CD4-positive, alpha-beta T cell treated with Interferon alpha-2 for 1 hour (primary cell): ENCODE measurements at places on chromosomes 12 and 14.
A peak's percentile ranks its signal among the peaks of the same experiment; 100 is the strongest.

DNA sequence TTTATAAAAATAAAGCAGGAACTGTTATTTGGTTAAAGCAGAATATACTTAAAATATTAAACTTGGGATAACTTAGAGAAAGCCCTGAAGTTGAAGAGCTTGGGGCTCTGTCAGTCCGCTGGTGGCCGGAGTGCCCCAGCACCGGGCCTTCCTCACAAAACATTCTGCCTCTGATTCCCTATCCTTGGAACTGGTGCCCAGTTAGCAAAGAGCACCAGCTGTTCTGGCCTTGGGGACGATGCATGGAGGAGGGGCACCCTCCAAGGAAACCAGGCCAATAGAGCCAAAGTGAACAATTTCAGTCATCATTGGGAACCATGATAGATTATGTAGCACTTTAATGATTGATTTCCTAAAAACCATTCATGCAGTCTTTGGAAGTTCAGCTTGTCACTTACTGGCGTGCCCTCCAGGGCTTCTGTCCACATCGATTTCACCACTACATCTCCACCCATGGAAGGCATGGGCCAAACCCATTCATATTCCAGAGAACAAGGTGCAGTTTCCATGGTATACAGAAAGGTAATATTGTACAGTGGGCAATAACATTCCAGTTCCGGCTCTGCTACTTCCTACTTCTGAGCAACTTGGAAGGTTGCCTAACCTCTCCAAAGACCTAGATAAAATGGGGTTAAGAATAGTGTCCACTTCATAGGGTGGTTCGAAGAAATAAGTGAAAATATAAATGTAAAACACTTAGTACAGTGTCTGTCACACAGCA lies 145.9 kb downstream of the ETV6 start:
- no peak for DNase-seq

- DNase-seq: no peak
Measured at GRCh38 chr14:88323523-88324199, 592 bp upstream of the KCNK10 start.

GRCh38 chr12:49288412-49288853 lies 6.5 kb upstream of the PRPH start:
- peak; percentile 80 for DNase-seq

GRCh38 chr14:79166171-79166570 lies 996.0 kb downstream of the NRXN3 start:
- DNase-seq: no peak
